ENCODE measurements at places on chromosomes 1 and 21. TPM values are rescaled to one million over a fixed set of nuclear protein-coding genes. Genes with fewer than 3 reads are reported as not detected.

DNA sequence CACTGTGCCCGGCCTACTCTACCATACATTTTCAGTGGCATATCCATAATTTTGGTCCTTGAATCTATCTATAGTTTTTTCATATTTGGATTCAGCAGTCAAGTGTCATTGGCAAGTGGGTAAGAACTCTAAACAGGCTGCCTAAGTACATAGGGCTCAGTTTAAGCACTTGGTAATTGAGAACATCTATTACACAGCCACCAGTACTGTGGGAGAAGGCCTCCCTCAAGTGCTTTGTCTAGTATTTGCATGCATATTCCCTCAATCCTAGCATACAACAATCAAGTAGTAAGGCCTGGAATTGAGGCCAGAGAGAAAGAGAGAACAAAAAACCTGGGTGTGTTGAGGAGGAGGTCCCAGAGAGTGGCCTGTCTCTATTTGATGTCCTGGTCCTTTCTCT is 325.2 kb downstream of the USP25 start:
- H3K4me1 ChIP-seq = no peaks in the 10 kb centered on the region
- no peaks in the 10 kb centered on the region for H3K27me3 ChIP-seq
- no peak overlapping the region for H3K4me3 ChIP-seq
- no peak overlapping the region for H3K27ac ChIP-seq
- no peak for DNase-seq

DNA sequence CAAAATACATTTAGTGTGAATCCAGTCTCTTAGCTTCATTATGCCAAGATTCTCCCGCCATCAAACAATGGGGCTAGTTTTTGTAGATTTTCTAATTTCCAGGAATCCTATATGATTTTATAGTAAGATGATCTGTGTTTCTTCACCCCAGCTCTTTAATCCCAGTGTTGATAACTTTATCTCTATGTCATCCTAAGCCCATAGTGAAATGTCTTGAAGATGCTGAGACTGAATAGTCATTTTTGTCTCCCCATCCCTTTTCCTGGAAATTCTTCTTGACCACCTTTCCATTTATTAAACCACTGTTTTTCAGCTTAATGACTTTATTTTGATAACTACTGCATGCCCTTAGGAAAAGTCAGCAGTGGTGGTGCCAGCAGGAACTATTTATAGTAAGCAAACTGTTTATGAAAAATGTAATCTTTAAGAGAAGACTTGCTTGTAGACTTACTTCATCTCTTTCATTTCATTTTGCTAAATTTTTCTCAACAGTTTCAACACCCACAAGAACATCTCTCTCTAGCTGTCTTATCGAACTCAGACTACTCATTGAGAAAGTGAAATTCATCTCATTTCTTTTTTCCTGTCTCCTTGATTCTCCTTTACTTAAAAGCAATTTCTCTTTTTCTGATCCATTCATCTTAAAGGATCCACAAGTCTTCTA is 116.6 kb downstream of the NTMT2 start:
- no peak for DNase-seq
- no peaks in the 10 kb centered on the region for H3K27me3 ChIP-seq
- H3K27ac ChIP-seq = no peak overlapping the region

Gene C1orf94
- total RNA-seq = not detected

DNA sequence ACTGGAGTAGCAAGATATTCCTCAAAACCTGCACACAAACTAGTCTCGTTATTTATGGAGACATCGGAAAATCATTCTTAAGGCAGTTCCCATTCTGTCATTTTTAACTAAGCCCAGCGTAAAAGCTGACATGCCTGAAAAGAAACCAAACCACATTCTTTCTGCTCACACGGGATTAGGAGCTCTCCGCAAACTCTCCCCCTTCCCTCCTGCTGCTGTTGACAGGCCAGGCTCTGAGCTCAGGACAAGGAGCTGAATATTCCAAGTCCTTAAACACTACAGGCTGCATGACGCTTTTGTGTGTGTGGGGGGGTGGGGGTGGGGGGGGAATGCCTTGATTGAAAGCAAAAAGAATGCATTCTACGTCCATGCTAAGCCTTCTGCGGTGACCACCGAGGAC is 5.2 kb downstream of the OLIG1 start:
- no peaks in the 10 kb centered on the region for H3K36me3 ChIP-seq
- no peak overlapping the region for H3K4me3 ChIP-seq
- no peak overlapping the region for H3K27ac ChIP-seq
- H3K27me3 ChIP-seq = peaks cover 91% of the 10 kb centered on the region

- no peaks in the 10 kb centered on the region for H3K4me1 ChIP-seq
- H3K4me3 ChIP-seq = no peak overlapping the region
- H3K27ac ChIP-seq = no peak overlapping the region
- DNase-seq = no peak
- no peaks in the 10 kb centered on the region for H3K27me3 ChIP-seq
These were observed 384.6 kb downstream of the PLPP3 start for GRCh38 chr1:56194701-56195300.

- H3K27ac ChIP-seq = peak overlapping the region; percentile 64
- peaks cover 21% of the 10 kb centered on the region for H3K27me3 ChIP-seq
- peak; percentile 70 for DNase-seq
- H3K36me3 ChIP-seq = no peaks in the 10 kb centered on the region
These were observed 720 bp downstream of the SUSD4 start for GRCh38 chr1:223363057-223363855.

DNA sequence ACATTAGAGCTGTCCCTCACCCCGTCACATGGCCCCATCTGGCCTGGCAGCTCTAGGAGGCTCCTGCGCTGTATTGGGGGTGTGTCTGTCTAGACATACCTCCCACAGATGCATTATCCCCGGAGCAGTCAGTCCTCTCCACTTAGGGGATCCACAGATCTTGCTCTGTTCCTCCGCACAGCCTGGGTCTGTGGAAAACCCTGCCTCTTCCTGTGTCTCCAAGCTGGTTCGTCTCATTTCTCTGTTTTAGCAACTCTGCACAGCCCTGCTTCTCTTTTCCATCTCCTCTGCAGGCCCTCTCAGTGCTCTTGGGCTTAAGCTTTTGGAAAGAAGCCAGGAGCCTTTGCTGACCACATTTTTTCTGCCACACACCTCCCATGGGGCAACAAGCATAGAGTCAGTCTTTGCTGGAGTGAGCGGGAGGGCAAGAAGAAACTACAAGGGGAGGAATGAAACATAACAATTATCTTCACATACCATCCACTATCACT is 241.5 kb downstream of the FOXD2 start:
- no peak overlapping the region for H3K4me3 ChIP-seq
- no peaks in the 10 kb centered on the region for H3K36me3 ChIP-seq
- no peak overlapping the region for H3K27ac ChIP-seq

DNA sequence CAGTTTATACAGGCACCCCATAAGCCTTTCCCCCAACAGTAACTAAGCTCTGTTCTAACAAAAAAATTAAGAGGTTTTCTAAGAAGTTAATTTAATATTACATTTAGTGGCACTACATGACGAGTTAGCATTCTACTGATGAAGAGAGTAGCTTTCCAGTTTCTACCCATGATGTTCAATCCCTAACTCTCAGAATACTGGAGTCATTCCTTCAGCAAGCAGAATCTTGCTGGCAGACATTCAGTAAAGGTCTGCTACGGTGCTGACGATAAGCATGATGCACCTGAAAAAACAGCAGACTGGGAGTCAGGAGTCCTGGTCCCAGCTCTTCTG is 24.5 kb downstream of the SRSF4 start:
- no peaks in the 10 kb centered on the region for H3K27me3 ChIP-seq
- no peak overlapping the region for H3K4me3 ChIP-seq
- peaks cover 53% of the 10 kb centered on the region for H3K4me1 ChIP-seq
- H3K36me3 ChIP-seq = peaks cover 85% of the 10 kb centered on the region

- DNase-seq = no peak
- H3K4me3 ChIP-seq = no peak overlapping the region
- H3K4me1 ChIP-seq = no peaks in the 10 kb centered on the region
- H3K27me3 ChIP-seq = no peaks in the 10 kb centered on the region
- H3K36me3 ChIP-seq = no peaks in the 10 kb centered on the region
These were observed 840.4 kb downstream of the USP25 start for GRCh38 chr21:16570171-16570570.

DNA sequence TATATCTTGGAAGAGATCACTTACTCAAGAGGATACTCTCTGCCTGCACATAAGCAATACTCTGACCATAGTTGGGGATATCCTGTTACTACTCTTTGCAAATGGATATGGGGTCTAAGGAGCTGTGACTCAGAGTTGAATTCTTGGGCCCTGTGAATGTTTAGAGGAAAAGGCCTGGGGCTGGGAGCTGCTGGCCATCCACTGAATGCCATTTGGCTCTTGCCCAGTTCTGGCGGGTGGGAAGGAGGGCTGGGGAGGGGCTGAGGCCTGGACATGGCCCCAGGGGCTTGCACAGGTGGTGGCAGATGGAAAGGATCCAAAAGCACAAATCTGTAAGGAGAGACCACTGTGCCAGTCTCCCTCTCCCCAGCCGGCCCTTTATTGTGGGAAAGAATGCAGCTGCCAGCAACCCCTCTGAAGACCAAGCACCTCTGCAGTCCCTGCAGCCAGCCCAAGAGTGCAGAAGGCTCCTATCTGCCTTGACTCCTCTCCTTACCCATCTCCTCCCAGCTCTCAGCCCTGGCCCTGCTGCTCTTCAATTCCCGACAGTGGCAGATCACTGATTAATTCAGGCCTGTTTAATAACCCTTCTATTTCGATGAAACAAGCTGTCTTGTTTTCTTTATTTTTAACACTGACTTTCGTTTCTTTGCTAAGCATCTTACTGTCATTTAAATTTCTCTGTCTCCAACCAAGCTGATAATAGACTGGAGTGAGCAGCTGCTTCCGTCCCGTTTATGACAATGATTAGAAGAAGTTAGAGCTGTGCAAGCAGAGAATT is 12.1 kb downstream of the PLXNA2 start:
- no peak overlapping the region for H3K4me3 ChIP-seq
- peaks cover 80% of the 10 kb centered on the region for H3K4me1 ChIP-seq
- no peak for DNase-seq
- H3K27ac ChIP-seq = peak overlapping the region; percentile 97
- H3K36me3 ChIP-seq = no peaks in the 10 kb centered on the region

Gene SLC44A3
- not detected for total RNA-seq

Gene DEPDC1
- total RNA-seq = 4.8 TPM

DNA sequence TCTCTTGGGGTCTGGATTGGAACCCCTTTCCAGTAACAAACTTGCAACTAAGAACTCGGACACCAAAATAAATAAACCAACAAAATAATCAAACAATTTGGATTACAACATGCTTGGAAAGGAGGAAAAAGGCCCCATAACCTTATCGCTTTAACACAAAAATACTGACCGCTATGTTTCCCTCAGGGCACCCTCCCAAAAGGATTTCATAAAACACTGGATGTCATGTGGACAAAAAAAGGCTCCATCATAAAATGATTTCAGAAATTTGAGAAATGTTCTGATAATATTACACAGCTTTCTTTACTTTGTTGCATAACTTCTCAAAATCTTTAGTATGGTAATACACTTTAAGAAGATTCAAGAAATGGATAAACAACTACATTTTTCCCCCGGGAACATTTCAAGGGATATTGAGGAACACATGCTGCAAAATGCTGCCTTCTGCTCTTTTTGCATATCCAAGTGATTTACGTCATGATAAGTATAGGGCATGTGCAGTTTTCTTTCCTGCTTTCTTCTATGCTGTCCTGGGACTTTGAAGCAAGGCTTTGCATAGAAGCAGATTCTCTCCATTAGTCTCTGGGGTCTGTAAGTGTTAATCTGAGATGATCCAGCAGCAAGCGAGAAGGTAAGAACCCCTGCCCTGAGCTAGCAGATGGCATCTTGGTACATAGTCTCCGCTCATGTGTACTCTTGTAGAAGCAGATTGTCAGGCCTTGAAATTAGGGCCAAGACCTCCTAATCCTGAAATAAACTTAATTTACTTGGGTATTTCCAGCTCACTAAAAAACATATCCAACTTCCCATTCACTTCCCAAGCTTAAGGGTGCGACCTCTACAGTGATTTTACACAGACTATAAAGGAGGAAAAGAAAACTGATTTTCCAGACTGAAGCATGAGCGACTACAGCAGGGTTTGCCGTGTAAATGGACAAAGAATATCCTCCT is 85.5 kb upstream of the KIAA0040 start:
- DNase-seq = no peak
- H3K4me1 ChIP-seq = no peaks in the 10 kb centered on the region
- no peaks in the 10 kb centered on the region for H3K36me3 ChIP-seq
- peak overlapping the region; percentile 35 for H3K27ac ChIP-seq
- no peak overlapping the region for H3K4me3 ChIP-seq

Gene NEGR1
- total RNA-seq = 30.3 TPM

DNA sequence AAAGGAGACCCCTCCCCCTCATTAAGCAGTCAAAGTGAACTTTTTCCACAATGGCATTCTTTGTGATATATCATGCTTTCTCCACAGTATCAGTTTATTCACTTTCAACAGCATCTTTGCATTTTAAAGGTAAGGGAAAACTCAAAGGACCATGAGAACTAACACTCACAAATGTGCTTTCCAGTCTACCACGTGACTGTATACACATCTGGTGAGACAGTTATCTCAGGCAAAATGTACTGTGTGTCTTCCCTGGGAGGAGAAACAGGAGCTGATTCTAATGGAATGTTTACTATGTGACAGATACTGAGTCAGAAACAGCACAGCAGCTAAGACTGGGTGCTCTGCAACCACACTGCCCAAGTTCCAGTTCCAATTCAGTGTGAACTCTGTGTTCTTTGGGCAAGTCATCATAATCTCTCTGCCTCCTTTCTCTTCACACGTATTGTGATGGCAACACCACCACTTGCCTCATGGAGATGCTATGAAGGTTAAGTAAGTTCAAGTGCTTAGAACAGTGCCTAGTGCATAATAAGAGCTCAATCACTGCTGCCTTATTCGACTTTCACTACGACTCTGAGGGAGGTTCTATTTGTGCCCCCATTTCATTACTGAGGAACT is 79.0 kb downstream of the SLC45A1 start:
- no peak overlapping the region for H3K4me3 ChIP-seq
- H3K4me1 ChIP-seq = peaks cover 39% of the 10 kb centered on the region
- H3K27me3 ChIP-seq = no peaks in the 10 kb centered on the region
- peak overlapping the region; percentile 82 for H3K27ac ChIP-seq
- no peak for DNase-seq
- peaks cover 25% of the 10 kb centered on the region for H3K36me3 ChIP-seq

DNA sequence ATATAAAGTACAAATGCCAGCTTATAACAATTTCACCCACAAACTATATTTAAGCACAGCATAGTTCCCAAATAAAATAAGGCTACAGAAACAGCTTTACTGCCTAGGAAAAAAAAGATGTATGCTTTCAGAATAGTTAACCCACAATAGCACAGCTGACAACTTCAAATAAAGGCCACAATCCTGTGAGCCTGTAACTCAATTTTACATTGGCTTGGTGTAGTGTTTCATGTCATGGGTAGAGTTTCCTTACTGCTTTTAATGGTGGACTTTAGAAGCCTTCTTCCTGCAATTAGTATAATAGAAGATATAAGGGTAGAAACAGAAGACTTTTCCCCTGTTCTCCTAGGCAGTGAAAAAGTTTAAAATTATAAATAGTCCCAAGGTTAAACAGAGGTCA is 44.3 kb upstream of the ZC3H11B start:
- no peak overlapping the region for H3K27ac ChIP-seq
- H3K4me3 ChIP-seq = no peak overlapping the region
- H3K4me1 ChIP-seq = peaks cover 10% of the 10 kb centered on the region
- peaks cover 7% of the 10 kb centered on the region for H3K27me3 ChIP-seq
- no peak for DNase-seq

GRCh38 chr1:178399177-178399728 is 97.5 kb downstream of the CLEC20A start:
- no peak for DNase-seq
- no peaks in the 10 kb centered on the region for H3K36me3 ChIP-seq
- H3K27ac ChIP-seq = no peak overlapping the region
- H3K4me1 ChIP-seq = no peaks in the 10 kb centered on the region
- no peak overlapping the region for H3K4me3 ChIP-seq

Measured in stomach (tissue), 19 donors.